Glutamatergic neuron (in vitro differentiated cells): ENCODE measurements at places on chromosomes 6 and 20. TPM values are rescaled to one million over a fixed set of nuclear protein-coding genes. Genes with fewer than 3 reads are reported as not detected.

- peak overlapping the region; percentile 63 for H3K27ac ChIP-seq
- peak; percentile 20 for DNase-seq
- no peaks in the 10 kb centered on the region for H3K36me3 ChIP-seq
- peaks cover 3% of the 10 kb centered on the region for H3K27me3 ChIP-seq
- H3K4me1 ChIP-seq: peaks cover 24% of the 10 kb centered on the region
- H3K4me3 ChIP-seq: peak overlapping the region; percentile 55
Observed at GRCh38 chr6:22025468-22026163, 271.2 kb downstream of the PRL start.

DNA sequence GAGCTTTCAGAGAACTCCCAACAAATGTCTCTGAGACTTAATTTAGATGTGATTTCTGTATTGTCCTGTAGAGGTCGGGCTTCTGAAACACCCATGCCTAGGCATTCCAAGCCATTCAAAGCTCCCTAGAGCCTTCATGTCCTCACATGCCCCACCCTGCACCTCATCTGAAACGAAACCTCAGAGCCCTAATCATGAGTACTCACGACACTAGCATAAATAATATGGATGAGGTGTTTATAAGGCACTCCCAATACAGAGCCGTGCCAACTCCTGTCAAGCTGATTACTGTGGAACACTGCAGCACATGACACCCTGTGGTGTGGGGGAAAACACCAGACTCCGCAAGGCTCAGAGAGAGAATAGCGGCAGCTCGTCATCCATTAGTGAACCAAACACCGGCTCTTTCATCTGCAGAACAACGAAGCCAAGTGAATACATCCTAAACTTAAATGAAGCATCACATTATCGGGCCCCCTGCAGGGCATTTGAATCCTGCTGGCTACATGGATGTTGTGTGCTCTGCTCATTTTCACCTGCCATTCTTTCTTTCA is 83.8 kb downstream of the FNDC1 start:
- H3K4me3 ChIP-seq: no peak overlapping the region
- no peaks in the 10 kb centered on the region for H3K4me1 ChIP-seq
- no peaks in the 10 kb centered on the region for H3K36me3 ChIP-seq
- no peak overlapping the region for H3K27ac ChIP-seq
- H3K27me3 ChIP-seq: no peaks in the 10 kb centered on the region

DNA sequence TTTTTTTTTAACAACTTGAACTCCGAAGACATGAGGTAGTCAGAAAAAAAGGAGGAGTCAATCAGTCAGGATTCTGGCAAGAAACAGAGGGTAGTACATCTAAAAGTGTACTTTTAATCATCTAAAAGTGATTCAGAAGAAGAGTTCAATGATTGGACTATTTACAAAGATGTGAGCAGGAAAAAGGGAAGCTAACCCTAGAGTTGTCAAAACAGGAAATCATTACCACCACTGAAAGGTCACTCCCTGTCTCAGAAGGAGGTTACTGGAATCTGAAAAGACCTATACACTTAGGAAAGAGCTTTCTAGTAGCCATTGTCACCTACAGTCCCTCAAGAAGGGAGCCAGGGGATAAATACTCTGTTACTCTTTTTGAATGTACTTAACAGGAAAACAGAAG is 16.7 kb upstream of the LMBRD1 start:
- DNase-seq: no peak
- peaks cover 3% of the 10 kb centered on the region for H3K36me3 ChIP-seq
- peaks cover 15% of the 10 kb centered on the region for H3K4me1 ChIP-seq
- no peak overlapping the region for H3K4me3 ChIP-seq

- peaks cover 18% of the 10 kb centered on the region for H3K36me3 ChIP-seq
- H3K4me3 ChIP-seq: no peak overlapping the region
- no peak overlapping the region for H3K27ac ChIP-seq
- DNase-seq: no peak
- no peaks in the 10 kb centered on the region for H3K27me3 ChIP-seq
- no peaks in the 10 kb centered on the region for H3K4me1 ChIP-seq
Observed at GRCh38 chr6:35427851-35428321, 24.3 kb upstream of the FANCE start.

- no peak overlapping the region for H3K27ac ChIP-seq
- no peak for DNase-seq
- no peak overlapping the region for H3K4me3 ChIP-seq
- H3K36me3 ChIP-seq: no peaks in the 10 kb centered on the region
- H3K27me3 ChIP-seq: peaks cover 4% of the 10 kb centered on the region
Observed at GRCh38 chr20:58084566-58084965, 143.9 kb downstream of the ANKRD60 start.

- H3K4me1 ChIP-seq: peaks cover 12% of the 10 kb centered on the region
- H3K4me3 ChIP-seq: peak overlapping the region; percentile 96
- DNase-seq: peak; percentile 81
- H3K36me3 ChIP-seq: no peaks in the 10 kb centered on the region
Observed at GRCh38 chr6:26156850-26157250, 69.6 kb downstream of the HFE start.

DNA sequence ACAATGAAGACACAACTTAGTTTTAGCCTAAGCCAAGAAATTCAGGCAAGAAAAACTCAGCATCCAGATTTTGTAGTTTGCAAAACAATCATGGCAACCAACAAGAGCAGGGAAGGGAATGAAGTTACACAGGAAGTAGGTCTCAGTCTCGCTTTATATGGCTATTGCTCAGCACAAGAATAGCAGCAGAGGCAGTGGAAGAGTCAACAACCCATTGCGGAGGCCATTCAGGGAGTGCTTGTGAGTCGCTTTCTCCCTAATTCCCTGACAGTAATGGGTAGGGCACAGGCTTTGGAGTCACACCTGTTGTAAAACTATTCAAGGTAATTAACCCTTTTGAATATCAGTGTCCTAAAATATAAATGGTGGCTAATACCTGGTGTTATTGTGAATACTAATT is 238.5 kb downstream of the HDGFL1 start:
- H3K4me3 ChIP-seq: no peak overlapping the region
- H3K27ac ChIP-seq: no peak overlapping the region
- peaks cover 11% of the 10 kb centered on the region for H3K4me1 ChIP-seq

DNA sequence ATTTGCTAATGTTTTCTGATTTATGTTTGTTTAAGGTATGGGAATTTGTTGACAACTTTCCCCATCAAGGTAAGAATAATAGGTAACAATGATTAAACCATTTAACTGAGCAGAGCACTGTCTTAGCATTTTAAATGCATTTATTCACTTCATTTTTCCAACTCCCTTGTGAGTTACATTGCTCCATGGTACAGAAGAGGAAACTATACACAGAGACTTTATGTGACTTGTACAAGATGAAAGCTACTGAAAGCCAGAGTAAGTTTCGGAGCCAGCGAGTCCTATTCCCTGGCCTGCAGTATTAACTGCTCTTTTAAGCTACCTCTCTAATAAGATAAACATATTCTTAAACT is 708.8 kb downstream of the HDGFL1 start:
- H3K36me3 ChIP-seq: no peaks in the 10 kb centered on the region
- H3K4me3 ChIP-seq: no peak overlapping the region
- H3K4me1 ChIP-seq: peaks cover 7% of the 10 kb centered on the region
- no peak for DNase-seq
- H3K27me3 ChIP-seq: no peaks in the 10 kb centered on the region
- H3K27ac ChIP-seq: no peak overlapping the region

CCN6 gene
- not detected for total RNA-seq

PDYN gene
- total RNA-seq: not detected

MBOAT1 gene
- total RNA-seq: not detected
